ENCODE measurements at places on chromosomes 1 and 21.

GRCh38 chr1:210233495-210234328 lies 1.1 kb downstream of the SERTAD4 start:
- no peak for DNase-seq

- DNase-seq: peak; percentile 15
Measured at GRCh38 chr1:84433258-84434080, 35.2 kb downstream of the DNASE2B start.

GRCh38 chr1:42924082-42924850 lies 34.4 kb downstream of the SLC2A1 start:
- DNase-seq: peak; percentile 87

- DNase-seq: no peak
Measured at GRCh38 chr1:54200519-54200997, 591 bp downstream of the MRPL37 start.

DNA sequence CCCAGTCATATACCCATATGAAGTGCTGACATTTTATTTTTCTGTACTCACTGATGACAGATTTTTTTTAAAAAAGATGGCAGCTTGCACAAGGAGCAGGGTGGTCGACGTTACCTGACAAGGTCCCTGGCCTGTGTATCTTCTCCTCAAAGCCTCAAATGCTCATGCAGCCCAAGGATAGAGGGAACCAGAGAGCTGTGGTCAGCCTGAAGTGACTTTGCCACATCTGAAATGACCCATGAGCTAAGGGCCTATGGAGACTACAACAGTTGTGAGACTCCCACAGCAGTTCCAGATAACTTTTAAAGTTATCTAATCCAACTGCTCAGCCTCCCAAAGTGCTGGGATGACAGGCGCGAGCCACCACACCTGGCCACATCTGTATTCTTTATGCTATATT lies 131.1 kb downstream of the GLUL start:
- no peak for DNase-seq

GRCh38 chr21:15671188-15671587 lies 58.6 kb upstream of the USP25 start:
- DNase-seq: peak; percentile 8

DNA sequence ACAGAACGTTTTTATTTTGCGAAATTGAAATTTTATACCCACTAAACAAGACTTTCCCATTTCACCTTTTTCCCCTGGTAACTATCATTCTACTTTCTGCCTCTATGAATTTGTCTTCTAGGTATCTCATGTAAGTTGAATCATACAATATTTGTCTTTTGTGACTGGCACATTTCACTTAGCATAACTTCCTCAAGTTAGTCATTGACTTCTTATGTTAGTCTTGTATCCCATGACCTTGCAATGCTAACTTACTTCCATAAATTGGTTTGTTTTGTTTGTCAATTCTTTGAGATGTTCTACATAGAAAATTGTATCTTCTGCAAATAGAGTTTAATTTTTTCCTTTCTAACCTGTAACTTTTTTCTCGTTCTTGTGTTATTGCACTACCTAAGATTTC lies 26.9 kb downstream of the SH3BP5L start:
- DNase-seq: no peak

- no peak for DNase-seq
Measured at GRCh38 chr21:46154155-46154954, 1.0 kb downstream of the FTCD start.

DNA sequence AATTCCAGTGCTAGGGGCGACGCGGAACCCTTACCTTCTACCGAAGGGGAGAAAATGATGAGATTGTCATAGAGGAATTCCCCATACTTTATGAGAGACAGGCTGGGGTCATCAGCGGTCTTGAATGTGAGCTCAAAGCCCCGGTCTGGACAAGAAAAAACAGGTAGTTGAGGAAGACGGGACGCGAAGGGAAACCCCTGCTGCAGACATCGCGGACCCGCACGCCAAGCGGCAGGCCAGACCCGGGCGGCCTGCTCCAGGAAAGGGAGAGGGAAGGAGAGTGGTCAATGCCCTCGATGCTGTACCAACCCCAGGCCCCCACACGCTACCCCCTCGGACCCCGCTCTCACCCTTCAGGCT lies 342 bp downstream of the DDOST start:
- DNase-seq: no peak

DNA sequence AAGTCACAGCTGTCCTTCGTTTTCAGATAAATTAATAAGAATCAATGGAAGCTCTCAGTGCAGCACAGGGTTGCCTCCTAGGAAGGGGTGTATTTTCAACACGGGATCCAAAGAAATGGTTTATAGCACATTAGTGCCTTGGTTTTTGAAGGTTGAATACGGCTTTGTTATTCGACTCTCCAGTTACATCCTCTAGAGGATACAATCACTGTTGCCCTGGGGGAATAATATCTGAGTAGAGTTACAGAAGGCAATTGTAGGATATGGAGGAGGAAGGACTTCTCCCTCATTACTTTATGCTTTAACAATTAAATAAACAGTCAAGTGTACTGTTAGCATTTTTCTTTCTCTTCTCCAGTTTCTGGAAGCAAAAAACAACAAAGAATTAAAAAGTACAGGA lies 14.3 kb upstream of the ZNF326 start:
- no peak for DNase-seq

- no peak for DNase-seq
Measured at GRCh38 chr1:91080650-91081049, 58.8 kb upstream of the ZNF644 start.

- DNase-seq: no peak
Measured at GRCh38 chr1:33074193-33074945, 6.6 kb upstream of the AZIN2 start.

GRCh38 chr1:28822799-28823198 lies 10.8 kb downstream of the OPRD1 start:
- DNase-seq: no peak

GRCh38 chr1:212609701-212610574 lies 1.4 kb downstream of the ATF3 start:
- DNase-seq: no peak

- no peak for DNase-seq
Measured at GRCh38 chr1:118711356-118711755, 276.8 kb downstream of the TBX15 start.

DNA sequence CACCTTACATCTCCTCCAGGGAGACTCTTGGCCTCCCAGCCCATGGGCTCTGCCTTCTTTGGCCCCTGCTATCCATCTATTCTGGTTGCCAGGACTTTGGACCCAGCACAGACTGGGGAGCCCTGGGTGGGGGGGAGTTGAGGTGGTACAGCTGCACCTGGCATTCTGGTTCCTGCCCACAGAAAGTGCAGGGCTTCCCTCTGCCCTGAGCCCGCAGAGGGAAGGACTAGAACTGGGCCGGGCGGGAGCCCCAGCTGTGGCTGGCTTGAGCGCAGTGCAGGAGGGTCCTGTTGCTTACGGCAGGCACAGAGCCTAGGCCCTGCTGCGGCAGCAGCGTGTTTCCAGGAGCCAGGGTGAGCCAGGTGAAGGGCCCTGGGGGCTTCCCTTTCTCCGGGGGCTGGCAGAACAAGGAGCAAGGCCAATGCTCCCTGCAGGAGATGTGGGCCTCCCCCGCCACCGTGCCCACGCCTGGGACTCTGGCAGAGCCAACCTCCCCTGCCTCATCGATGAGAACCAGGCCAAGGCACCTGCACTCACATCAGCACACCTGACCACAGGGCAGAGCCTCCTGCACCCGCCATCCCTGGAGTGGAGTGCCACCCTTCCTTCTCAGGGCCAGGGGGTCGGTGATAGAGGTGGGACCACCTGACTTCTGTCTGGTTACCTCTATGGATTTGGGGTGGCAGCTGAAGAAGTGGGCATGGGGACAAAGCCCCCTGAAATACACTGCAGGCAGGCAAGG lies 16.1 kb downstream of the PARS2 start:
- DNase-seq: no peak

DNA sequence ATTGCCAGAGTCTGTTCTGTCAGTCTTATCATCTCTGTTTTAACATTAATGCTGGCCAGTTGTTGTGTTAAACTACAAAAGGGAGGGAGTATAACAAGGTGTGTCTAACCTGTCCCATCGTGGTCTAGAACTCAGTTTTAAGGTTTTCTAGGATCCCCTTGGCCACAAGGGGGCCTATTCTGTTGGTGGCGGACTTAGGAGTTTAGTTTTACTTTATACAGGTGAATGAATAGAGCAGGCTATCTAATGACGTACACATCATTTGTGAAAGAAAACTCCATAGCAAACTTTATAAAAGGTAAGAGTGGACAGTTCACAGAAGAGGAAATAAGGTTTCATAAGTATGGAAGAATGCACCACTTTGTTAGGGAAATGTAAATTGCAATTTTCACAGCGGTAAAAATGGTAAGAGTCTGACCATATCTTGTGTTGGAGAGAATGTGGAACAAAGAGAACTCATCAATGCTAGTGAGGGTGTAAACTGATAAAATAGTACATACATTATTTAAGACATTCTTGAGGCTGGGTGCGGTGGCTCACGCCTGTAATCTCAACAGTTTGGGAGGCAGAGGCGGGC lies 2.5 kb upstream of the ATF6 start:
- no peak for DNase-seq

GRCh38 chr1:182029002-182029378 lies 32.5 kb downstream of the ZNF648 start:
- no peak for DNase-seq

- no peak for DNase-seq
Measured at GRCh38 chr1:115196296-115196695, 107.0 kb upstream of the TSPAN2 start.

GRCh38 chr1:166057650-166058049 lies 109.2 kb downstream of the FAM78B start:
- no peak for DNase-seq
